ENCODE measurements at places on chromosomes 5 and 9. TPM values are rescaled to one million over a fixed set of nuclear protein-coding genes. Genes with fewer than 3 reads are reported as not detected.
A peak's percentile ranks its signal among the peaks of the same experiment; 100 is the strongest.

DNA sequence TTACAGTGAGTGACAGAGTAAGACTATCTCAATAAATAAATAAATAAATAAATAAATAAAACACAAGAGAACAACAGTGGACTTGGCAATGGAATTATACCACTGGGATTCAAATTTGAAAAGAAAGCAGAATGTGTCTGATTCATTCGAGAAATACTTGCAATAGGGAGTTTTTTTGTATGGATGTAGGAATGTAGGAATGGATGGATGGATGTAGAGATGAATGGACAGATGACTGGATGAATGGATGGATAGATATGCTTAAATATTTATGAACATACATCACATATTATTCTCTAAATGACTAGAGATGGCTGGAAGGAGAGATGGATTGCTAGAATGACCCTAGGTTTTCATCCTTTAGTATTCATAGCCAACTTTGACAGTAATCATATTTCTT, 22.0 kb upstream of the CEMIP2 start:
- DNase-seq: no peak

GRCh38 chr5:96228408-96228807, 204.6 kb downstream of the PCSK1 start:
- DNase-seq: no peak

DNA sequence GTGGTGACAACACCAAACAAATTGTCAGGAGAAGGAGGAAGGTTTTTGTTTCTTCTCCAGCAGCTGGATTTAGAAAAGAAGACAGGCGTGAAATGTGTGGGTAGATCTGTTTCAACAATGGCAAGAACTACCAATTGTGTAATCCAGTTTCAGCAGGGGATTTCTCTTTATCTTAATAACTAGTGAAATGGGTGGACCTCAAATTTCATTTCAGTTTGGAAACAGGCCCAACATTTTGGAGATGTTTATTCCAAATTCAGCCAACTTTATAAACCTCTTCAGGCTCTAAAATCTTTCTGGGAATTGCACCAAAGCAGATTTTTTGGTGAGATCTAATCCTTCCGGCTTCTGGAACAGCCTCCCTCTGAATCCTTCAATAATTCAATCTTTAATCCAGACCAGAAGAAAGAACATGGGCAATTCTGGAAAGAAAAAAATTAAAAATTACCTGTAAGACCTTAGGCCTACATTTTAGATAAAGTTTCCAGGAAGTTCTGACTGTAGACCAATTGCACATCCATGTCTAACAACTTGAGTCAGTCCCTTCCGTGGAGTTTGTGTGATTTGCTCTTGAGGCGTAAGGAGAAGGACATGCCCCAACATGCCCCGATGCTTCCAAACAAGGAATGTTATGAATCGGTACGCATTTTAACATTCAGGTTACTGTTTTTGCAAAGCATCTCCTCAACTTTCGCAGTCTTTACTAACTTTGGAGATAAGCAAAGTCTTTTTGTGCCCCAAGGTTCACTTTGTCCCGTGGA, 423.6 kb downstream of the IRX1 start:
- no peak for DNase-seq

DNA sequence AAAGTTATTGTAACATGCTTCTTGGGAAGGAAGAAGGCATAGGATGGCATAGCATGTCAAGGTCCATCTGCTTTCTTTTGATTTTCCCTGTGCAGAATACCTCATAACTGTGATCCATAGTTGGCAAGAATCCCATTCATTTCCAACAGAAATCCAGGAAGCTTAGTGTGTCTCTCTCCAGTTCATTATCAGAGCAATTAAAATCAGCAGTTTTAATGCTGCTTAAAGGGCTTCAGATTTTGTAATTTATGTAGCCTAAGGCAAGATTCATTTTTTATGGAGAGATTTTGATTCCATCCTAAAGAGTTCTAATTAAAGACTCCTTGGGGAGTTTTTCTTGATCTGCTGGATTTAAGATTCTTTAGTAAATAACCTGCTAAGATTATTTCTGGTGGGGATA, 560.1 kb downstream of the PDE4D start:
- no peak for DNase-seq

DNA sequence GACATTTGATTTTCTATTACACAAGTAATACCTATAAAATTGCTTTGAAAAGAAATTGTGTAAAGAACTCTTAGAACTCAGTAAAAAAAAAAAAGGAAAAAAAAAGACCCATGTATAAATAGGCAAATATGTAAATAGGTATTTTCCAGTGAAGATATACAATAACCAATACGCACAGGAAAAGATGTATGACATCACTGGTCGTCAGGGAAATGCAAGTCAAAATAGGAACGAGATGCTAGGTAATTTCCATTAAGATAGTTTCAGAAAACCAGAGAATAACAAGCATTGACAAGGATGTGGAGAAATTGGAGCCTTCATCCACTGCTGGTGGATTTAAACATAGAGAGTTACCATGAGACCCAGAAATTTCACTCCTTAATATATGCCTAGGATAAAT, 708.8 kb downstream of the MTRR start:
- no peak for DNase-seq

- DNase-seq: no peak
These were observed 29.9 kb downstream of the SEMA6A start for GRCh38 chr5:116544531-116545241.

DNA sequence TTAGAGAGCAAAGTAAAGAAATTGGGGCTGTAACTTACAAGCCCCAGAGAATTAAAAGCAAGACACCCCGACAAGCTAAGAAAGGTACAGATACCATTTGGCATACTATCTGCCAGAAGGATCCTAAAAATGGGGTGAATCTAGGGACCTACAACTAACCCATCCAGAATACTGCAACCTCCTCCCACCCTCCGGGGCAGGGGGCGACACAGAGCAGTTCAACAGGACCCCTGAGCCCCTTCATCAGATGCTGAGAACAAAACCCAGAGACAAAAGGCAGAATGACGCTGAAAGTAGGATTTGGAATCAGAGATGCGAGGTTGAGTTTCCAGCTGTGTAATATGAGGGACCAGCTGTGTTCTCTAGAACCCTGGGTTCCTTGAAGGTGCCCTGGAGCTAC, 71.2 kb downstream of the EPB41L4B start:
- no peak for DNase-seq

DNA sequence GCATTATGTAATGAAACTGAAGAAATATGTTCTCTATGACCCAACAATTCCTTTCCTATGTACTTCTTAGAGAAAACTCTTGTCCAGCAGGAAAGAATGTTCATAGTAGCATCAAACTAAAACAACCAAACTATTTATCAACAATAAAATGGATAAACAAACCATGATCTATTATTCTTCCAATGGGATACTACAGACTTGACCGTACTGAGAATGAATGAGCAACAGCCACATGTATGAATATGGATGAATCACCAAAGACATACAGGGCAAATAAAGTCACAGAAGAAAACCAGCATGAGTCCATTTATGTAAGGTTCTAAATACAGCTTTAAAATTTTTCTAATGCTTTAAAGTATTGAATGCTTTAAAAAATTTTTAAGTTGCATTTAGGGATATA, 73.6 kb upstream of the SUSD1 start:
- no peak for DNase-seq

- peak; percentile 31 for DNase-seq
These were observed 16.9 kb downstream of the IL5 start for GRCh38 chr5:132526290-132526973.

DNA sequence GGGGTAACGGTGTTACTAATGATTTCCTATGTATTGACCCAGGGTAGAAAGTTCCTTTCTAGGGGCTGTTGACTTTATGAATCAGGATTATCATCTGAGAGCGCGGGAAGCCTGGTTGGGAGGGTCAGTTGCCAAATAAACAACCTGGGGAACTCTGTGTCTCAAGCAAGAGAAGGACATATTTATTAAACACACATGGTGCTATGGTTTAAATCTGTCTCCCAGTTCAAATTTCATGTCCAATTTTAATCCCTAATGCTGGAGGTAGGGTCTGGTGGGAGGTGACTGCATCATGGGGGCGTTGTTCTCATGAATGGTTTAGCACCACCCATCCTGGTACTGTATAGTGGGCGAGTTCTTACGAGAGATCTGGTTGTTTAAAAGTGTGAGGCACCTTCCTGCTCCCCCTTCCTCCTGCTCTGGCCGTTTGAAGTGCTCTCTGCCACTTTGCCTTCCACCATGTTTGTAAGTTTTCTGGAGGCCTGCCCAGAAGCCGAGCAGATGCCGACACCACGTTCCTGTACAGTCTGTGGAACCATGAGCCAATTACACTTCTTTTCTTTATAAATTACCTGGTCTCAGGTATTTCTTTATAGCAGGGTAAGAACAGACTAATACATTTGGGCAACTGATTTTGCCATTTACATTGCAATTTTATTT, 19.7 kb upstream of the GAS1 start:
- DNase-seq: no peak

- no peak for DNase-seq
These were observed 165.4 kb upstream of the TNC start for GRCh38 chr9:115283395-115283794.

DNA sequence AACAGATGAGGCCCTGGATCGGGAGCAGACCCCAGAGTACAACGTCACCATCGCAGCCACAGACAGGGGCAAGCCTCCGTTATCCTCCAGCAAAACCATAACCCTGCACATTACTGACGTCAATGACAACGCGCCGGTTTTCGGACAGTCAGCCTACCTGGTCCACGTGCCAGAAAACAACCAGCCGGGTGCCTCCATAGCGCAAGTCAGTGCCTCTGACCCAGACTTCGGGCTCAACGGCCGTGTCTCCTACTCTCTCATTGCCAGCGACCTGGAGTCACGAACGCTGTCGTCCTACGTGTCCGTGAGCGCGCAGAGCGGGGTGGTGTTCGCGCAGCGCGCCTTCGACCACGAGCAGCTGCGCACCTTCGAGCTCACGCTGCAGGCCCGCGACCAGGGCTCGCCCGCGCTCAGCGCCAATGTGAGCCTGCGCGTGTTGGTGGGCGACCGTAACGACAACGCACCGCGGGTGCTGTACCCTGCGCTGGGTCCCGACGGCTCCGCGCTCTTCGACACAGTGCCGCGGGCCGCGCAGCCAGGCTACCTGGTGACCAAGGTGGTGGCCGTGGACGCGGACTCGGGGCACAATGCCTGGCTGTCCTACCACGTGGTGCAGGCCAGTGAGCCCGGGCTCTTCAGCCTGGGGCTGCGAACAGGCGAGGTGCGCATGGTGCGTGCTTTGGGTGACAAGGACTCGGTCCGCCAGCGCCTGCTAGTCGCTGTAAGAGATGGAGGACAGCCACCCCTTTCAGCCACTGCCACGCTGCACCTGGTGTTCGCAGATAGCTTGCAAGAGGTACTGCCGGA, 1.6 kb upstream of the PCDHGA11 start:
- DNase-seq: no peak

DNA sequence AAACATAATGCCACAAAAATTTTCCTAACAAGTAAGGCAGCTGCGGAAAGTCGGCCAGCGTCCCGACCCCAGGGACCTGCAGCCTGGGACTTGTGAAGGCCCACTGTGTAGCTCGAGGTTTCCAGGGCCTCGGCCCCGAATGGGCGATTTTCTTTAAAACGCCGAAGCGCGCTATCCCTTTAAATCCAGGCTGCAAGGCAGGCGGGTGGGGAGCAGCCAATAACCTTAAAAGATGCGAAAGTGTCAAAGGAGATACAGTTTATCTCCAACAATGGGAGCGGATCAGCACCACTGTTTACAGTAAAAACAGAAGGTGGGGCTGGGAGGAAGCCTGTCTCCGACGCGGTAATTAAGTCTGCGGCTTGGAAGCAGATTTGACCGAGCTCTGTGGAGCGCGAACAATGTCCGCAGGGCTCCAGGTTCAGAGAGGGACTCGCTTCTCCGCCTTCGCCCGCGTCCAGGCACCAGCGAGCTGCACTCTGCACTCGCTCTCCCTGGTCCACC, 1.7 kb upstream of the ZSWIM6 start:
- DNase-seq: peak; percentile 43

- no peak for DNase-seq
These were observed 19.3 kb upstream of the ANKH start for GRCh38 chr5:14890846-14891245.

GRCh38 chr9:82781921-82782392, 281.0 kb downstream of the RASEF start:
- no peak for DNase-seq

- no peak for DNase-seq
These were observed 255.1 kb downstream of the MAST4 start for GRCh38 chr5:66851306-66851705.

- DNase-seq: no peak
These were observed 36.9 kb upstream of the ADAMTS16 start for GRCh38 chr5:5103245-5103644.

GRCh38 chr5:72455476-72455875, 51.7 kb downstream of the ZNF366 start:
- DNase-seq: no peak

DNA sequence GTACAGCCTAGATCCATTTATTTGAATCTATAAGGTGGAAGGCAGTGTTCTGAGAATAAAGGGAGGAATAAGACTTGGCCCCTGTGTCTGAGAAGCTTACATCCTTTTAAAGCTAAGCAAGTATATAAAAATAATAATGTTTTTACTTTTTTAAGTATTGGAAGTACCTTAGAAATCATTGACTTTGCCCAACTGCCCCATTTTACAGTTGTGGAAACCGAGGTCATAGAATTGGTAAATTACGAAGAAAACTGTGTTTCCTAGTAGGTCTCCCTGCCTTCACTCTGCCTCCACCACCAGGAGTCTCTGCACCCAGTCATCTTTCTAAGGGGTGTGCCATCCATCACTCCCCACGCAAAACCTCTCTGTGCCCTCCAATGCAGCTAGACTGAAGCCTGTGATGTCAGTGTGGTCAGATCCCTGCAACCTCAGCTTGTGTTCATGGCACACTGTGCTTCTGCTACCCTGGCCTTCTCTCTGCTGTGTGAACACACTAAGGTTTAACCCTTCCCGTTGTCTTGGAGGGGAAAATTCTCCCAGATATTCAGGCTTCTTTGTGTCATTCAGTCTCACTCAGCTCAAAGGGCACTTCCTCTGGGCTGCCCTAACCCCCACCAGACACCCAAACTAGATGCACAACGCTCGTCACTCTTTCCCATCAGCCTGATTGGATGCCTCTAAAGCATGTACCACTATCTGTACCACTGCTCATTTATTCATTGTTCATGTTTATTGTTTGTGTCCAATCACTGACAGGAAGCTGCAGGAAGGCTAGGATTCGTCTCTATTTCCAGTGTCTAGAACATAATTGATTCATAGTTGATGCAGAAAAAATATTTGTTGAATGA, 18.2 kb downstream of the ADRB2 start:
- DNase-seq: no peak

- no peak for DNase-seq
These were observed 861 bp downstream of the NTRK2 start for GRCh38 chr9:84670138-84671041.

The ADAMTSL2 gene
- 11.6 TPM for total RNA-seq

The NSD1 gene
- 53.9 TPM for total RNA-seq

The PCDHA10 gene
- total RNA-seq: 1.0 TPM

The PRDM9 gene
- total RNA-seq: 4.7 TPM

The OBP2B gene
- 1.6 TPM for total RNA-seq

The MUSK gene
- 7.6 TPM for total RNA-seq

The IL3 gene
- total RNA-seq: not detected

The SLC9A3 gene
- 4.3 TPM for total RNA-seq

The KLF4 gene
- 41.4 TPM for total RNA-seq

The CER1 gene
- total RNA-seq: not detected

The TXNDC15 gene
- 132 TPM for total RNA-seq

The NR6A1 gene
- 1.3 TPM for total RNA-seq

The CEP78 gene
- 16.5 TPM for total RNA-seq

The HAVCR2 gene
- 2.8 TPM for total RNA-seq

The TRIM36 gene
- total RNA-seq: 37.3 TPM

The ENTPD8 gene
- total RNA-seq: 1.8 TPM

The C9 gene
- total RNA-seq: not detected

The RANBP17 gene
- 19.8 TPM for total RNA-seq
